NCI-H1436 treated with DMSO at 0.1 percent for 48 hours (cell line): ENCODE measurements at places on chromosomes 7 and 10.

DNA sequence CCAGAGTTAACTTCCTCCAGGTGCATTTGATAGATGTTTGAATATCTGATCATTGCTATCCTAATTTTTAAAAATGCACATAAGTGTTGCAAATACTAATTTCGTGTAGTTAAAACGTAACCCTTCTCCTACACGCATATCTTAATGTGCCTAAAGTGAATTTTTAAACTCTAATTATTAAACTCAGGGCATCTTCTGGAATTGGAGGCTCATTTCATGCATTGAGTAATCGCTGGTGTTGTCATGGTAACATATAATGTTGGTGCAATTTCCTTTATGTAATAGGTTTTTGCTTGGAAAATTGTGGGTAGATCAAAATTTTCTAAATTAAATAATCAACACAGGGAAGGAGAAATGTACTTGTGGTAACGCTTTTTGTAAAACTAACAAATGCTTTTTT lies 56.2 kb downstream of the ARMC3 start:
- no peak for DNase-seq

- DNase-seq, result no peak
Measured at GRCh38 chr7:749140-749551, 22.1 kb upstream of the PRKAR1B start.

DNA sequence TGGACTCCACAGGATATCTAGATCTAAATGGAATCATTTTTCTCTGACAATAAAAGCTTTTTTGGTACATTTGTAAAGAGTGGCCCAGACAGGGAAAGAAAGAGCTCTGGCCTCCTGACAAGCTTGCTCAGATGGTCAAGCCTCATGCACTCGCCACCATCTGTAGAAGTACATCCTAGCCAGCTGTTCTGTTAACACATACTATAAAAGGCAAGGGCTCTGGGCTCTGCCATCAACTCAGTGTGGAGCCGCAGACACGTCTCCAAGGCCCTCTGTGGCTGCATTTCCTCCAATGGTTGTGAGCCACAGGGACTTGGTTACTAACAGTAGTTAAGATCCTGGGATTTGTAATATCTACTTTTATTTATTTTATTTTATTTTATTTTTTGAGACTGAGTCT lies 70.8 kb upstream of the KDM7A start:
- DNase-seq, result no peak

DNA sequence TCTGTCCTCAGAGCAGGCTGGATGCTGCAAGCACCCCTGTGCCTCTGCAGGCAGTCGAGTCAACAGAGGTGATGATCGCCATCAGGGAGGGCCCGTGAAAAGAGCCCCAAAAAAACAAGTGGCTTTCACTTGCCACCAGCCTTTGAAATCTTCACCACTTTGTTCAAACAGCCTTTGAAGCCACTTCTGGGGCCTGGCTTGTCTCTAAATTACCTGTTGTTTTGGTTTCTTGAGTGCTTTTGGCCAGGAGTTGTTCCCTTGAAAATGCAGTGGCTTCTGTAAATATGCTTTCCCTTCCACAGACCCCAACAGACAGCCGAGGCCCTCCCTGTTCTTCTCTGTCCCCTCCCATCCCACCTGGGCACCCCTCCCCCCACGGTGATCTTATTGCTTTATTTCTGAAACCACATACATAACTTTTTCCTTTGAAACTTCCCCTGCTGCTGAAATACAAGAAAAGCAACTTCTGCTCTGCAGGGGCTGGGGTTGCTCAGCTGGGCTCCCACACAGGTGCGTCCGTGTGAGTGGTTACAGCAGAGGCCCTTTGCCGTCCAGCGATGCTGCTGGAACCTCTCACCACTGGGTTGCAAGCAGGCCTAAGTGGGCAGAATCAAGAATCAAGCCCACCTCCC lies 283.8 kb upstream of the SHH start:
- no peak for DNase-seq

GRCh38 chr7:46993396-46993795 lies 588.5 kb downstream of the TNS3 start:
- DNase-seq, result no peak

- DNase-seq, result no peak
Measured at GRCh38 chr10:6056411-6057135, 5.6 kb downstream of the IL2RA start.

DNA sequence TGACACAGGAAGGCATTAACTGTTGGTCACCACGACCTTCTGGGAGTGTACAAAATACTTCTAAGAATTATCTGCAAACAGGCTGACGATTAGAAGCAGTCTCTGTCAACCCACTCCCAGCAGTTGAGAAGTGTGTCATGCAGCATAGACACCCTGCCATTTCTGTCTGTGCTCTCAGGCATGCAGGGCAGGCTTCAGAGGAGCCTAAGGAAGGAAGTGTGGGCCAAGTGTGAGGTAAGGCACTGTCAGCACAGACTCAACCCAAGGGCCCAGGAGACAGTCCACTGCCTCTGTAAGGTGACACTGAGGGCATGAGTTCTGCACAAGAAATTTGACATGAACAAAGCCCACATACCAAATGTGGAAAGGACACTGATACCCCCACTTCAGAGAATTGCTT lies 109.0 kb upstream of the VIPR2 start:
- DNase-seq, result no peak

DNA sequence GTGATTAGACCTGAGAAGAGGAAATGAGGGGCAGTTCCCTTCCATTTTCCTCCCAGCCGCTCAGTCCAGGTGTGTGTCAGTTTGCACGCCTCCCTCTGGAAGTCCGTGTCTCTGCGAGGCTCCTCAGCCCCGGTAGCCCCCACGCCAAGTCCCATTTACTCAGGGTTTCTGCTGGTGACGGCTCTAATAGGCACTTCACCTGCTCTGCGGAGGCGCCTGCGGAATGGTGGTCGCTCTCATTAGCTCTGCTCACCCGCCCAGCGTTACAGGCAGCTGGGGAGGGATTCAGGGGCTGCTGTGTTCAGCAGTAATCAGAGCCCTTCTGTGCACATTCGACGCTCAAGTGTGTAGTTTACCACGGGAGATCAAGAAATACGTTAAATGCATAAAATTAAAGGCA lies 179.9 kb downstream of the MGMT start:
- no peak for DNase-seq

- no peak for DNase-seq
Measured at GRCh38 chr7:55571511-55572377, 558 bp downstream of the VOPP1 start.

GRCh38 chr7:45703911-45704682 lies 129.9 kb downstream of the ADCY1 start:
- no peak for DNase-seq

GRCh38 chr7:84274029-84274638 lies 79.5 kb upstream of the SEMA3A start:
- DNase-seq, result no peak

GRCh38 chr7:31027161-31027965 lies 24.7 kb upstream of the ADCYAP1R1 start:
- DNase-seq, result no peak

GRCh38 chr7:27262121-27262520 lies 19.5 kb downstream of the EVX1 start:
- DNase-seq, result no peak

DNA sequence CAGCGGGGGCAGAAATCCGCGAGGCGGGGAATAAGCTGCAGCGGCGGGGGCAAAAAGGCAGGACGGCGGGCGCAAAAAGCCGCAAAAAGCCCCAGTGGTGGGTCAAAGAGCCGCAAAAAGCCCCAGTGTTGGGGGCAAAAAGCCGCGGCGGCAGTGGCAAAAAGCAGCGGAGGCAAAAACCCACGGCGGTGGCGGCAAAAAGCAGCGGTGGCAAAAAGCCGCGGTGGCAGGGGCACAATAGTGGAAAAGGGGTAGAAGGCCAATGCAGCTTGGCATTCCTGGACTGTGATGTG lies 525.3 kb downstream of the ZNF33B start:
- no peak for DNase-seq

- DNase-seq, result no peak
Measured at GRCh38 chr10:113004069-113004618, 54.1 kb downstream of the TCF7L2 start.

GRCh38 chr10:17273403-17273802 lies 45.4 kb downstream of the VIM start:
- DNase-seq, result no peak

DNA sequence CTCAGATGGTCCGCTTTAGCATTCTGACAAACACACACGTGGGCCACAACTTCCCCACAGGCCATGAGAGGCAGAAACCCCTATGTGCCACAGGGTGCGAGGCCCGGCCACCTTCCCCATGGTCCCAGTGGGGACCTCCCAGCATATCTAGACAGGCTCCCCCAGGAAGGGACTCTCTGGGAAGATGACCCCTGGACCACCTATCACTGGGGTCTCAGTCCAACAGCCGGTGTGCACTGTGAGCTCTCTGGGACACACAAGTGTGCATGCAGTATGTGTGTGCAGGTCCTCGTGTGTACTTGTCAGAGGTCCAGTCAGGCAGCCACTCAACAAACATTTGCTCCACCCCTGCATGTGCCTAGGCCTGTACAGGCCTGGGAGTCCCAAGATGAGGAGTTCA lies 18.7 kb downstream of the GRID1 start:
- no peak for DNase-seq

GRCh38 chr7:27156916-27157701 lies 634 bp upstream of the HOXA7 start:
- DNase-seq, result no peak

DNA sequence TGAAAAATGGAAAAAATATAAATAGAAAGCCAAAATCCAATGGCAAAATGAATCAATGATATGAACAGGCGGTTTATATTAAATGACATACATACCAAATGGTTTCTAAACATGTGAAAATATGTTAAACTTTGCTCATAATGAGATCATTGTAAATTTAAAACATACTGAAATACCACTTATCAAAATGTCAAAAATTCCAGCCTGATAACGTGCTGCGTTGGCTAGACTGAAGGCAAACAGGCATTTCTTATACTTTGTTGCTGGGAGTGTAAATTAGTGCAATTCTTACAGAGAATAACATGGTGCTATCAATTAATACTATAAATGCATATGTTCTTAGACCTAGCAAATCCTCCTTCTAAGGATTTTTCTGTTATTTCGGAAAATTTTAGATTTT lies 225.8 kb upstream of the FAM3C start:
- DNase-seq, result no peak

GRCh38 chr10:108112218-108112617 lies 947.7 kb upstream of the SORCS1 start:
- DNase-seq, result no peak

DNA sequence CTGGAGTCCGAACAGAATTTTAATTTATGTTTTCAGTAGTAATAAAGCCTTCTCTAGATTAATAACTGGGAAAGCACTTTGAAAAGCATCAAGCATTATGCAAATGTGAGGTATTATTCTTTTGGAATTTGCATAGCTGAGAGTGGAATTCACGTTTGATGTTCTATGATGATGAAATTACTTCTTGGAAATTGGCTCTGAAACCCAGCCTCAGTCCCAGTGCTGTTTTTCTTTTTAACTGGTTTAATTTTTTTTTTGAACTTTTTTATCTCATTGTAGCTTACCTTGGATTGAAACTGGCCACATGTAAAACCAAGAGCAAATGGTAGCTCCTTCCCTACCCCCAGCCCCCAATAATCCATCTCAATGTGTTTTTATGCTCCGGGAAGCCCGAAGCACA lies 1.2 kb downstream of the TBXAS1 start:
- no peak for DNase-seq

DNA sequence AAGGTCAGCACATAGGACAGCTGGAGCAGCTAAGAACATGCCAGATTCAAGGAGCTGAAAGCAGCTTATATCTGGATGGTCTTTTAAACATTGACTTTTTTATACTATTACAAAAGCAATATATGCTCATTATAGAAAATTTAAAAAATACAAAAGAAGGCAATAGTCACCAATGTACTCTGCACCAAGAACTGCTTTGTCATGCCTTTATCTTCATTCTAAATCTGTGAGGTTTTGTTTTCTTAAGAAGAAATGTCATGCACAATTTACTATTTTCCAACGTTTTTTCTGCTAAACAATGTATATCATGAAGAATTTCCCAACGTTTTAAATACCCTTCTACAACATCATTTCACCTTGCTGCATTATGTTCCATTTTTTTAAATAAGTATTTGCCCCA lies 2.8 kb downstream of the LIPM start:
- DNase-seq, result no peak

DNA sequence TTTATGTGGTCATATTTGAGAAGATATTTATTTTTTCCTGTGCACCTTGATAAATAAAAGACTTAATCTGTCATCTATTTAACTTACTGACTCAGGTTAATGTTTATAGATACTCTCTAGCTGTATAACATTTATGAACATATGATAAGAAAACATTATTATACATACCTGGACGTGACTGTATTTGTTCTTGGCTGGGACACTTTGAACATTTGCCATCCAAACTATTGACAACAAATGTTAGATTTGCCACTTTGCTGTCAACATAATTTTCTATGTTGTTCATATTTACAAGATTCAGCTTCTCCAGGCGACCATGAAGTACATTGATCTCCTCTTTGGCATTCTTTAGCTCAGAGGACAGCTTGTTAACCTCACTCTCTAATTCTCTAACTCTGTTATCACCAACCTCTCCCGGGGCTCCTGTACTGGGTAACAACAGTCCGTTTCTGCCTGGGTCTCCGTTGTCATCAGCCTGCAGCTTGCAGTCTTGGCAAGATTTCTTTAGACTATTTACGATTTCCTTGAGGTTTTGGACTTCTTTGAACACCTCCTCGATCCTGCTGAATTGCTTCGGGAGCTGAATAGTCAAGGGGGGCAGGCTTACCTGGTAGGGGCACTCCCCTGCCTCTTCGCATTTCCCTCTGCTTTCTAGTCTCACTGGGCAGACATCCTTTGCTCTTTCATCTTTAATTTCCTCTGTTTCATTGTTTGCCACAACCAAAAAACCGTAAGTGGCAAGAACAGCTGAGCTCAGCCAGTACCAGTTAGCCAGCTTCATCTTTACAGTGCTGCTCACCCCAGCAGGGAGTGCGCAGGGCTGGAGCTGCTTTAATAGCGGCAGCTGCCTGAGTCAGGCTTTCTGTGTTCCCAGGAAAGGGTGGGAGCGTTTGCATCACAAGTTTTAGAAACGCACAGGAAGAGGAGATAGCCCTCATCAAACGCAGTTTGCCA lies at the start of gene FGL2:
Gene FGL2, minus strand, starts transcription at position 807 of the 954 bp plus-strand sequence. Its CDS starts 26 bp downstream, at position 781.
- DNase-seq, result no peak

DNA sequence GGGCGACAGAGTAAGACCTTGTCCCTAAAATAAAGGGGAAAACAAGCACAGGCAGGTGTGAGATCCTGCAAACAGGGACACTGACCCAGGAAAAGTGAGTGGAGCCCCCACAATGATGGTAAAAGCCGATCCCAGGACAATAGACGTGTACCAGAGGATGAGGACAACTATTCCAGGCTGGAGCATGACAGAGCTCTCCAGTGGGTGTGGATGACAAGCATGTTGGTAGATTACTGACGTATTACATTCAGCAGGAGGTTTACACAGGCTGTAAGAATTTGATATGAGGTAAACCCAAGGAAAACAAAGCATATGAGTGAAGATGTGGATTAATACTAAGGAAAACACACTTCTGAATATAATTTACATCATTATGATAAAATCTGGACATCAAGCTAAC lies 27.8 kb upstream of the SMURF1 start:
- no peak for DNase-seq

GRCh38 chr7:26543951-26544350 lies 252.3 kb downstream of the SNX10 start:
- no peak for DNase-seq

GRCh38 chr10:130954326-130954905 lies 357.1 kb downstream of the TCERG1L start:
- no peak for DNase-seq
